ENCODE measurements at places on chromosomes 2 and 18.

GRCh38 chr18:43314941-43315340, 37.7 kb upstream of the SYT4 start:
- DNase-seq: no peak

DNA sequence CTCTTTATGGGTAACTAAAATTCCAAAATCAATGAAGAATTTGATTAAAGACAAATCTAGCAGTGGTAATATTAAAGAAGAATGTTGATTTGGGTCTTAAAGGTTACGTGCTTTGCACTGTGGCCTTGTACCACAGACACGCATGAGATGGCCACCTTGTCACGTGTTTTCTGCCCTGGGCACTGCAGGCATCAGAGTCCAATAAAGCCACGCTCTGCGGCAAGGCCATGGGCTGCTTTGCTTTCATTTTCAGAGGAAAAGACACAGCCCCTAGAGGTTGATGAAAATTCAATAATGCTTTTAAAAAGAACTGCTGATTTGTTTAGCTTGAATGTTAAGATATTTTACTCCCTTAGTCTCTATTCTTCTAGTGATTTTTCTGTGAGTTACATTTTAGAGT, 30.4 kb downstream of the AOX1 start:
- no peak for DNase-seq

DNA sequence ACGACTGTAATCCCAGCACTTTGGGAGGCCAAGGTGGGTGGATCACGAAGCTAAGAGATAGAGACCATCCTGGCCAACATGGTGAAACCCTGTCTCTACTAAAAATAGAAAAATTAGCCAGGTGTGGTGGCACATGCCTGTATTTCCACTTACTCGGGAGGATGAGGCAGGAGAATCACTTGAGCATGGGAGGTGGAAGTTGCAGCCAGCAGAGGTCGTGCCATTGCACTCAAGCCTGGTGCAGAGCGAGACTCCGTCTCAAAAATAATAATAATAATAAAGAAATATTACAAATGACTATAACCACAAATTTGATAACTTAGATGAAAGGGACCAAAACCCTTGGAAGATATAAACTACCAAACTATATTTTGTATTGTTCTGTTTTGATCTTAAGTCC, 226.3 kb upstream of the GULP1 start:
- no peak for DNase-seq

- no peak for DNase-seq
Observed at GRCh38 chr18:49376046-49376445, 84.4 kb downstream of the DYM start.

- DNase-seq: no peak
Observed at GRCh38 chr2:26712486-26713465, 20.3 kb downstream of the KCNK3 start.

DNA sequence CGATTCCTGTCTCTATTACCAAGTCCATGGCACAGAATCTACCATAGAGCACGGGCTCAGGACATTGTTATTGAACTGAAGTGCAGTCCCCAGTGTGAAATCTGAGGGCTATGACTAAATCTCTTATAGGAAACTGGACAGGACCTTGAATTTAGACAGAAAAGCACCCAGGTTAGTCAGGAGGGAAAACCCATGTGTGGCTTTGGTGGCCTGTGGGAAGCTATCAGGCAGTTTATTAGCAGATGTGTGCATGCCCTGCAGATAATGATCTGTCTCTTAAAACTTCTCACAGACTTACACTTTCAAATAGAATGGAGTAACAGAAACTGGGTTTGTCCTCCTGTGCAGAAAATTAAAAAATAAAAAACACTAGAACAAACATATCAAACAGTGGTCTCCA, 610.0 kb upstream of the RAB6C start:
- DNase-seq: no peak

DNA sequence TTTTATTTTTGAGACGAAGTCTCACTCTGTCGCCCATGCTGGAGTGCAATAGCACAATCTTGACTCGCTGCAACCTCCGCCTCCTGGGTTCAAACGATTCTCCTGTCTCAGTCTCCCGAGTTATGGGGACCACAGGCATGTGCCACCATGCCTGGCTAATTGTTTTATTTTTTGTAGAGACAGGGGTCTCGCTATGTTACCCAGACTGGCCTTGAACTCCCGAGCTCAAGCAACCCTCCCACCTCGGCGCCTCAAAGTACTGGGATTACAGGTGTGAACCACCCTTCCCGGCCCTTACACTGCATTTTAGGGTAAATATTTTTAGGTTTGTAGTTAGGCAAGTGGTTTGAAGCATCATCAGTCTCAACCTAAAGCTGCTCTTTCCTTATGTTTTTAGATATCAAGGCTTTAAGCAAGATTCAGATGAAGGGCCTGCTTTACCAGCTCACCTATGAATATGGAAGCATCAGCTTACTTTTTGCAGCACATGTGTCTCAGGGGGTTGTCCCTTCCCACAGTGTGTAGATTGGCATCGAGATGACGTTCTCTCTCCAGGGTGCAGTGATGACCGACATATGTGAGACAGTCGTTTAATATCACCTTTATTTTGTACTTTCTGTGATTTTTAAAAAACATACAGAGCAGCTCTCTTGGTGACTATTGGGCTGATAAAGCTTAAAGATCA, 47.2 kb downstream of the ATIC start:
- DNase-seq: no peak

DNA sequence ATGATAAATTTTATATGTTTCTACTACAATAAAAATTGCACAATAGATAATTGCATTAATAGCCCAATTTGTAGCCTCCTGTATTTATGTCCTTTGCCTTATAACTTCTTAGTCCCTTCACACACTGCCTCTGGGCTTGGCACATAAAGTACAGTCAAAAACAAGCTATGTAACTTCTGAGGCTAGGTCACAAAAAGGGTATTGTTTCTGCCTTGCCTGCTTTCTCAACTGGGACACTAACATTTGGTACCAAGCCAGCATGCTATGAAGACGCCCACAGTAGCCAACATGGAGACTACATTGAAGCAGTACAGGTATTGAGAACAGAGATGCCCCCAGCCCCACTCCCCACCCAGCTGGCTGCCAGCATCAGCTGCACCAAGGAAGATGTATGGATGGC, 5.4 kb upstream of the SLC3A1 start:
- no peak for DNase-seq
